ENCODE measurements at places on chromosomes 7 and 10.

- no peak overlapping the region for H3K4me3 ChIP-seq
- H3K27ac ChIP-seq = no peak overlapping the region
- no peaks in the 10 kb centered on the region for H3K4me1 ChIP-seq
- no peaks in the 10 kb centered on the region for H3K27me3 ChIP-seq
- no peaks in the 10 kb centered on the region for H3K36me3 ChIP-seq
These were observed 109.6 kb upstream of the IMMP2L start for GRCh38 chr7:111671927-111672326.

DNA sequence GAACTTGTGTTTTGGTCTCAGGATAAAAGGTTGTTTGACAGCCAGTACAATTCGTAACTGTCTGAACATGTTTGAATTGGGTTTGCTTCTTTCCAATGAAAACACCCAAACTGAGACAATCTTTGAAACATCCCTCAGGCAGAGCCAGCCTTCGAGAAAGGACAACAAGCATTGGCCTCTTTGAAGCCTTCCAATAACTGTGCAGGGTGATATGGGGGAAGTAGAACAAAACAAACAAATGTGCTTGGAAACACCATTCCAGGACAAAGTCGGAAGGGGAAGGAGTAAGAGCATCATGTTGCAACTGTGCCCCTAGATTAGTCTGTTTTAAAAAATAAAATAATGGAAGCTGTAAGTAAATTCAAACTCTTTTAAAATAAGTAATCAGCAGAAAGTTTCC is 39.5 kb downstream of the IL2RA start:
- DNase-seq = no peak
- H3K4me1 ChIP-seq = peaks cover 7% of the 10 kb centered on the region
- H3K4me3 ChIP-seq = no peak overlapping the region
- H3K36me3 ChIP-seq = peaks cover 73% of the 10 kb centered on the region
- H3K27me3 ChIP-seq = no peaks in the 10 kb centered on the region

GRCh38 chr10:31358688-31359330 is 39.8 kb downstream of the ZEB1 start:
- no peak for DNase-seq
- no peaks in the 10 kb centered on the region for H3K27me3 ChIP-seq
- H3K27ac ChIP-seq = no peak overlapping the region
- no peaks in the 10 kb centered on the region for H3K4me1 ChIP-seq
- H3K36me3 ChIP-seq = peaks cover 10% of the 10 kb centered on the region

GRCh38 chr10:119849031-119849789 is 23.4 kb downstream of the MCMBP start:
- H3K4me1 ChIP-seq = no peaks in the 10 kb centered on the region
- H3K27me3 ChIP-seq = no peaks in the 10 kb centered on the region
- peaks cover 84% of the 10 kb centered on the region for H3K36me3 ChIP-seq
- no peak overlapping the region for H3K4me3 ChIP-seq
- no peak for DNase-seq

DNA sequence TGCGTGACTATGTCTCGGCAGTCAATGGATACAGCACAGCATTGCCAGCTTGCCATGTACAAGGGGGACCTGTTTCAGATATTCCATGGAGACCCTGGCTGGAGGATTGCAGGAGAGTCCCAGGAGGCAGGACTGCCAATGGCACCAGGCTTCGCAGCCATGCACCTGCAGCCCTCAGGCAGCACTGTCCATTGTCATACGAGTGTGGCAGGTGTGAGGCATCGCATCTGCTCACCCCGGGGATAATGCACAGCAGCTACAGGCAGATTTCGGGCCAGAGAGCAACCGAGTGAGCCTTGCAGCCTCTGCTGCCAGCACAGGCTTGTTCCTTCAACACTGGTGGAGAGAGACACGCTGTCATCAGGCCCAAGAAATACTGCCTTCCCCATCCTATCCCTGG is 415.1 kb downstream of the PAXIP1 start:
- no peaks in the 10 kb centered on the region for H3K27me3 ChIP-seq
- no peak overlapping the region for H3K4me3 ChIP-seq
- H3K36me3 ChIP-seq = no peaks in the 10 kb centered on the region
- no peaks in the 10 kb centered on the region for H3K4me1 ChIP-seq
- no peak for DNase-seq
- no peak overlapping the region for H3K27ac ChIP-seq

GRCh38 chr7:114504586-114504985 is 90.0 kb downstream of the FOXP2 start:
- no peak overlapping the region for H3K27ac ChIP-seq
- H3K4me1 ChIP-seq = no peaks in the 10 kb centered on the region
- no peak for DNase-seq
- H3K27me3 ChIP-seq = no peaks in the 10 kb centered on the region

DNA sequence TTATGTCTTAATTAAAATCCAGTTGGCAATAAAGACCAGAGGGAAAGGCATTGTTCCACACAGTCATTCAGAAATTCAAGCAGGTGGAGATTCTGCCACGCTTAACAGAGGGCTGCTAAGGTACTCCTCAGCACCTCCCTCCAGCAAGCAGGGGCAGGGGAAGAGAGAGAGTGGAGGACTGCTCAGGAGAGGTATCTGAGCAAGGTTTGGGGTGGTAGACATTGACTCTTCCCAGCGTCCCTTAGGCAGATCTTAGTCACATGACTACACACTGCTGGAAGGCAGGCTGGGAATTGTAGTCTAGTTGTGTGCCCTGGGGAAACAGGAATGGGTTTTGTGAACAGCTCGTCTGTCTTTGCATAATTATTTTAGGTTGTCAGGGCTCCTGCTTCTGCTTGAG is 181.6 kb downstream of the NPSR1 start:
- H3K27me3 ChIP-seq = peaks cover 2% of the 10 kb centered on the region
- no peak for DNase-seq
- no peak overlapping the region for H3K27ac ChIP-seq
- no peak overlapping the region for H3K4me3 ChIP-seq

DNA sequence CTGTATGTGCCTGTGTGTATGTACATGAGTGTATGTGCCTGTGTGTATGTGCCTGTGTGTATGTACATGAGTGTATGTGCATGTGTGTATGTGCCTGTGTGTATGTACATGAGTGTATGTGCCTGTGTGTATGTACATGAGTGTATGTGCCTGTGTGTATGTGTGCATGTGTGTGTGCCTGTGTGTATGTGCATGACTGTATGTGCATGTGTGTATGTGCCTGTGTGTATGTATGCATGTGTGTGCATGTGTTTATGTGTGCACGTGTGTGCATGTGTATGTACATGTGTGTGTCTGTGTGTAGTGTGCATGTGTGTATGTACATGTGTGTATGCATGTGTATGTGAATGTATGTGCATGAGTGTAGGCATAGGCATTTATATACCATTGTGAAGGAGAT is 274.8 kb downstream of the ADARB2 start:
- H3K4me1 ChIP-seq = no peaks in the 10 kb centered on the region
- no peaks in the 10 kb centered on the region for H3K27me3 ChIP-seq
- no peak overlapping the region for H3K27ac ChIP-seq
- no peaks in the 10 kb centered on the region for H3K36me3 ChIP-seq

DNA sequence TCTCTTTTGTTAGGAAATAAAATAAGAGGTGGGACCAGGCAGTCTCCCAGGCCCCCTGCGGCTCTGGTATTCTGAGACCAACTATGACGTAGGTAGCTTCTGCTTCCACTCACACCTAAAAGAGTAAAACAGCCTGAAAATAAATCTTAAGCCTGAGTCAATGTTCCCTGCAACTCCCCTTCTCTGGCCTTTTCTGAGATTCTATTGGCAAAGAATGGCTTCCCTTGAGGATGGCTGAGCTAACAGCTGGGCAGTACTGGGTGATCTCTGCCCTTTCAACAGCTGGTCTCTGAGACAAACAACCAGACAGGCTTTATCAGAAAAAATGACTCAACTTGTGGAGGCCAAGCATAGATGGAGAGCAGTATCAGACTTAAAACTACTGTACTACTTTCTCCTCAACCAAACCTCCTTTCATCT is 58.7 kb downstream of the CREB3L2 start:
- no peaks in the 10 kb centered on the region for H3K4me1 ChIP-seq
- no peak for DNase-seq
- no peak overlapping the region for H3K27ac ChIP-seq
- H3K36me3 ChIP-seq = no peaks in the 10 kb centered on the region
- H3K4me3 ChIP-seq = no peak overlapping the region

DNA sequence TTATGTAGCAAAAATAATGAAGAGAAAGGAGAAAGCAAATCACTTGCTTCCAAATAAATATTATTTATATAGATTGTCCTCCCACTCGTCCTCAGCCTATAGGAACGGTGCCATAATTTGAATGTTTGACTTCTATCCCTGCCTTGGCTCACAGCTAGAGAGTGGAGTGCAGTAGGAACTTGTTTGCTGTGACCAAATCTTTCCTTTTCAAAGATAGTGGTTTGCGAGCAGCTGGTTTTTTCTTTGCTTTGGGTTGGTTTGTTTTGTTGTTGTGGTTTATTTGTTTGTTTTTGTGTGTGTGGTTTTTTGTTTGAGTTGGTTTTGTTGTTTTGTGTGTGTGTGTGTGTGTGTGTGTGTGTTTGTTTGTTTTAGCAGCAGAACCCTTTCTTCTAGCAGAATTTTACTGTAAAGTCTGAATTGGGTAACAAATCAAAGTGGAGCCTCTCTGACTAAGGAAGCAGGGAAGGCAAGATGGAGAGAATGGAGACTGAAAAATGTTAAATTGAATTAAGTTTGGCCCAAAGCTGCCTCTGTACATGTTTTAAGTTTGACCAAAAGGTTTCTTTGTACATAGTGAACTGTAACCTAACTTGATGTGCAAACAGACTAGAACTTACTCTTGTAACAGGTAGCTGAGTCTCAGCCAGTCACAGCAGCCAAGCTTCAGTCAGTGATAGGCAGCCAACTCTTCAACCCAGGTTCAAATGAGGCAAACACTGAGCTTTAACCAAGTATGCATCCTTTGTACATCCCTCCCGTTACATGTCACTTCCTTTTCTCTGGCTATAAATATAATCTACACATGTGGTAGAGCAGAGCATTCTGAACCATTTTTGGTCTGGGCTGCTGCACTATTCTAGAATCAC is 149.5 kb upstream of the LRGUK start:
- H3K4me1 ChIP-seq = no peaks in the 10 kb centered on the region
- no peaks in the 10 kb centered on the region for H3K27me3 ChIP-seq
- DNase-seq = no peak
- H3K27ac ChIP-seq = no peak overlapping the region

DNA sequence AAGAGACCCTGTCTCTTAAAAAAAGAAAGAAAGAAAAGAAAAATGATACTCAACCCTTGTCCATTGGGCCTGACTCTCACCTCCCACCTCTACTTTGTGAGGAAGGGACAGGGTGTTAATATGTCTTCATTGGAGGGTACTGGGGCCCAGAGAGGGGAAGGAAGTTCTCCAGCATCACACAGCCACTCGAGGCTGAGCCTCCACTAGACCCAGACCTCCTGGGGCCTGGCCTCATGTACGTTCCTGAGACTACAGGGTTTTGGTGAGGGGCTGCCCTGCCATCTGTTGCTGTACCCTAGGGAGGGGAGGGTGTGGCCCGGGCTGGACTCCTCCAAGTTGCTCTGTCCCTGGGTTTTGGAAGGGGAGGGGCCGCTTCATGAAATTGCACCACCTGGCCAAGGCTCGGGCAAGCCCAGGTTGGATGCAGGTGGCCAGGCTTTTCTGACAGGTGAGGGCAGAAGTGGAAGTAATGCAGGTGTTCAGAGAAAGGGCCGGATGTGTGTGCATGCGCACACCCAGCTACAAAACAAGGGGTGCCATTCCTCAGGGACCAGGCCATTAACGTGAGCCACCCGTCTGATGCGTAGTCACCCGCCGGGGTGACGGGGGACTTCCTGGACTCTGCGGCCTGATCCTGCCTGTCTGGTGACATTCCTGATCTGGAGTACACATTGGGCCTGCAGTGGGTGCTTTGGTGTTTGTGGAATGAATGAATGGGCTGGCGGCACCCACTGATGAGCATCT is 21.7 kb downstream of the GTF2IRD1 start:
- peaks cover 3% of the 10 kb centered on the region for H3K27me3 ChIP-seq
- no peak overlapping the region for H3K4me3 ChIP-seq
- no peak for DNase-seq
- no peaks in the 10 kb centered on the region for H3K36me3 ChIP-seq
- no peaks in the 10 kb centered on the region for H3K4me1 ChIP-seq

- H3K27me3 ChIP-seq = no peaks in the 10 kb centered on the region
- H3K4me3 ChIP-seq = peak overlapping the region; percentile 63
- no peak for DNase-seq
These were observed 2.9 kb downstream of the ADD3 start for GRCh38 chr10:110010486-110011378.

DNA sequence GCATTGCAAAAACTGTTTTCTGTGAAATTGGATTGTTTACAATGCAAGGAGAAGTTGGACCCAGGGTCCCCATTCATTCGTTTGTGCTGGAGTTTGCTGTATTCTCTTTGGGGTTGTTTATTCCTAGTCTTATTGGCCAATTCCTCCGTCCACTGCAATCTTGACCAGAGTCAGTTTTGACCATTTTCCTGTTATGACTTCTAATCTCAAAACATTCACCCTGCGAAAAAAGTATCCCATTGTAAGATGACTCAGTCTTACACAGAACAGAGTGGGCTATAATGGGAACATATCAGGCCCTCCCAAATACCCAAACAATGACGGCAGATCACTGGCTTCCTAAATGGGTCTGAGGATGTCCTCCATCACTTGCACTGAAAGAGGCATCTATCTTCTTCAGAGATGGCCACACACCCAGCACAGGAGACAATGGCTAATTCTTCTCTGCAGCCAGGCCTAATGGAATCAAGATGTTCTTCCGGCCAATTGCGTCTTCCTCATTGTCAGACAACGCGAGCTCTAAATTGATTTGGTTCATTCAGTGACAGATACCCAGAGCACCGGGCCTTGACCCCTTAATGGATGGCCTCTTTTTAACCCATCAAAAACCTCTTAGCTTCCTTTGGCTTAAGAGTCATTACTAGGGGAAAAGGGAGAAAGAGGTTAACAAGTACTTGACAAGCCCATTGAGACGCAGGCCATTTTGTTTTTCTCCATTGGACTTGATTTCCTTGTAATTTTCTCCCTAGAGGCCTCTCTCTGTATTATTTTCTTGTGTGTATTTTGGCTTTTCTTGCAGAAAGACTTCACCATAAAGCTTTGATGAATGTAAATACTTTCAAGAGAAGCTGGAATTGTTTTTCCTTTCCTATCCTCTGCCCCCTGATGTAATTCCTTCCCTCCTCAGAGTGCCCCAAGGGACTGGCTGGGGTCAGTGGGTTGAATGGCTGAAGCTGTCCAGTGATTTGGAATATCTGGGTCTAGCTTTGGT is 129.6 kb downstream of the PRPF18 start:
- no peaks in the 10 kb centered on the region for H3K36me3 ChIP-seq
- no peak overlapping the region for H3K4me3 ChIP-seq
- H3K27ac ChIP-seq = no peak overlapping the region

All from CD4-positive, alpha-beta T cell (primary cell).